ENCODE measurements at places on chromosomes 5 and 9. TPM values are rescaled to one million over a fixed set of nuclear protein-coding genes. Genes with fewer than 3 reads are reported as not detected.

The CACNA1B gene
- total RNA-seq: 0.20 TPM

The DAPK1 gene
- 2.1 TPM for total RNA-seq

The SPACA9 gene
- total RNA-seq: 3.1 TPM

The TIMD4 gene
- total RNA-seq: 0.45 TPM

The SRD5A1 gene
- total RNA-seq: 3.3 TPM

The PCDHA9 gene
- not detected for total RNA-seq

The TBCA gene
- 161 TPM for total RNA-seq

The TERT gene
- not detected for total RNA-seq

The CCL27 gene
- total RNA-seq: not detected

The DNAI1 gene
- total RNA-seq: 0.86 TPM

The TOR1A gene
- total RNA-seq: 12.3 TPM

The PCDHGB6 gene
- 8.6 TPM for total RNA-seq

The PCDHB5 gene
- 4.0 TPM for total RNA-seq

The FEM1C gene
- total RNA-seq: 39.7 TPM

The OLFM1 gene
- total RNA-seq: 8.1 TPM

The HSPA4 gene
- total RNA-seq: 93.1 TPM

All from heart left ventricle (tissue), 16 donors.